ENCODE measurements at places on chromosomes 3 and 15.

DNA sequence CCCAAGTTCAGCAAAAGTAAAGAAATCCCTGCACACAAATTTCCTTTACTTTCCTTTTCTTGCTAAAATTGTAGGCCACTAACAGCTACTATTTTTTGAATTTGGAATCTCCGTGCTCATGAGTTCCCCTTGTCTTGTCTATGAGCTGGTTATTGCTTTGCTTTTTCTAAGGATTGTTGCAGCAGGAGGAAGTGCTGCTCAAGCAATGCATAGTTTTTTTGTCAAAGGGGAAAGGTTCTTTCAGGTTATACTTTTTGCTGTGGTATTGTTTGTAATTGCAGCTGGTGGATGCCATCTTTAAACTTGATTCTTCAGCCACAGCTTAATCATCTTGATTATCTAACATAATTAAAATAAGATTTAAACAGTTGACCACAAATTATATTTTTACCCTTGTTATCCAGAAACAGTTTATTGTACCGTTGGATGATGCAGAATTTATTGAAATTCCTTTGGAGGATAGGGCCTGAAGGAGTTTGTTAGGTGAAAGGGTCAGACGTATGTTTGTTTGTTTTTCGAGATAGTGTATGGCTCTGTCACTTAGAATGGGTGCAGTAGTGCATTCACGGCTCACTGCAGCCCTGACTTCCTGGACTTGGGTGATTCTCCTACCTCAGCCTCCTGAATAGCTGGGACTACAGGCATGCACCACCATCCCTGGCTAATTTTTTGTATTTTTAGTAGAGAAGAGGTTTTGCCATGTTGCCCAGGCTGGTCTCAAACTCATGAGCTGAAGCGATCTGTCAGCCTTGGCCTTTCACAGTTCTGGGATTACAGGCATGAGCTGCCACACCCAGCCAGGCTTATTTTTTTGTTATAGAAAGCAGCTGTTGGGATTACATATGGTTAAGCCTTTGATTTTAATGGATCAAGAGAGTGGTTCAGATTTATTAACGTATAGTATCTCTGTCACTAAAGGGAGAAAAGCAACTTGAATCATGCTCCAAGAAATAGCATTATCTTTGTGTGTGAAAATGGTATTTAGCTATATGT lies 11.7 kb downstream of the MGA start:
- DNase-seq: no peak

DNA sequence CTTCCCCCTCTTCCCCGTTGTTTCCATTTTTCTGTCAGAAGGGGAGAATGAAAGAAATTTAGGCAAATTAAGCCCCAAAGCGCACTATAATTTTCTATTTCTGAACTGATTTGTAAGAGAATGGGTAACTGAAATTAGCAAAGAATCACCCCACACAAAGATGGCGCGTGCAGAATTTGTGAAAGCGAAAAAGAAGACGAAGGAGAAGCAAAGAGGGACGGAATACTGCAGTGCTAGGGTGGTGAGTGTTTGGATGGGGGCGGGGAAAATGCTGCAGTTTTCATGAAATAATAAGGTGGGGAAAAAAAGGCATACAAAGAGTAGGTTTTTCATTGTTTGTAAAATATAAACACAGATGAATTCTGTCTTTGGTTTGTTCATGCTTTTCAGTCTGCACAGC lies 4.6 kb upstream of the CTNNB1 start:
- DNase-seq: no peak

DNA sequence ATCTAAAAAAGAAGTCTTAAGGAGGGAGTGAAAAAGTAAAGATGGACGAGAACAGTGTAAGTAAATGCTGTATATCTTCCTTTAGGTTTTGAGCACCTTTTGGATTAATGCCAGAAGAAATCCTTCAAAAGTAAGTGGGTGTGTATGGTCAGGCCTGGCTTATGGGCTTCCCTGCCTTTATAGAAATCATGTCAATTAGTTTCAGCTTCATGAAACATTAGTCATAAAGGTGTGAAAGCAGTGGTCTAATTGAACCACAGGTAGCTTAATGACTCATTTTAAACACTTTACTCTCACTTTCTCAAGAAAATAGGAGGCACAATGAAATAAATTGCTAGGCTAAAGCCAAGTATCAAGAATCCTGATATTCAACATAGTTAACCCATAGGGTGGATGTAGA lies 467.4 kb upstream of the DPPA4 start:
- DNase-seq: no peak

DNA sequence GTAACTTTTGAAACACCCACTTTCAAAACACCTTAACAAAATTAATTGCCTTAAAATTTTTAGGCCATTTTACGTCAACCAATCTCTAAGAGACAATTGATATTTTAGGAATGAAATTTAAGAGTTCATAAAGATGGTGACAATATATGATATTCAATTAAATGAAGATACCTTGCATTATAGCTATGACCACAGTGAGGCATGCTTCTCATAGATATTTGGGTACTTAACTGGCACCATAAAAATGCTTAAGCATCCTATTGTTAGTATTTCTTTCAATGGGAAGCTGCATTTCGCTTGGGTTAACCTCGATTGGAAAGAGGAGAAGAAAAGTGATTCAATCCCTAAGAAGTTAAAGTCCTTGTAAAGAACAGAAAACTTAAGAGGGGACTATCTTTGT lies 209.0 kb downstream of the GAP43 start:
- no peak for DNase-seq

- DNase-seq: no peak
Observed at GRCh38 chr3:192917028-192917403, 640 bp downstream of the MB21D2 start.

- no peak for DNase-seq
Observed at GRCh38 chr3:16840101-16840424, 44.7 kb upstream of the PLCL2 start.

Data from effector CD8-positive, alpha-beta T cell (primary cell).